ENCODE measurements at places on chromosomes 1 and 21.

DNA sequence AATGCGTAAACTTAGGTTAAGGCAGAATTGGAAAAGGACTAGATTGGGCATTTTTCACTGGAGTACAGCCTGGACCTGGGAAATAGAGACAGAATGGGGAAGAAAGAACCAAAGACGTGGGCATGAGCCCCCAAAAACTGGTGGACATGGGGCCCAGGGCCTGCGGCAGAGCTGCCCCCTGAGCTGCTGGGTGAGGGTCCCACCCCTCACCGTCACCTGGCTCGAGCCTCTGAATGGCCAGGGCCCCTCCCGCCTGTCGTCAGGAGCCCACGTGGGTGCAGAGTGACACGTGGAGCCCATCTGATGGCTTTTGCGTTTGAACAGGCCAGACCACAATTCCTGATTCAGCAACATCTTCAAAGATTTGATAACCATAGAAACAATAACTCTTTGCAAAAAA, 360.9 kb upstream of the VAMP3 start:
- no peak for DNase-seq

- DNase-seq = peak; percentile 83
These were observed at the start of gene CGN for GRCh38 chr1:151510957-151511635. Gene CGN (plus strand): TSS chr1:151511387. CDS start chr1:151518520, 7,133 bp downstream.

DNA sequence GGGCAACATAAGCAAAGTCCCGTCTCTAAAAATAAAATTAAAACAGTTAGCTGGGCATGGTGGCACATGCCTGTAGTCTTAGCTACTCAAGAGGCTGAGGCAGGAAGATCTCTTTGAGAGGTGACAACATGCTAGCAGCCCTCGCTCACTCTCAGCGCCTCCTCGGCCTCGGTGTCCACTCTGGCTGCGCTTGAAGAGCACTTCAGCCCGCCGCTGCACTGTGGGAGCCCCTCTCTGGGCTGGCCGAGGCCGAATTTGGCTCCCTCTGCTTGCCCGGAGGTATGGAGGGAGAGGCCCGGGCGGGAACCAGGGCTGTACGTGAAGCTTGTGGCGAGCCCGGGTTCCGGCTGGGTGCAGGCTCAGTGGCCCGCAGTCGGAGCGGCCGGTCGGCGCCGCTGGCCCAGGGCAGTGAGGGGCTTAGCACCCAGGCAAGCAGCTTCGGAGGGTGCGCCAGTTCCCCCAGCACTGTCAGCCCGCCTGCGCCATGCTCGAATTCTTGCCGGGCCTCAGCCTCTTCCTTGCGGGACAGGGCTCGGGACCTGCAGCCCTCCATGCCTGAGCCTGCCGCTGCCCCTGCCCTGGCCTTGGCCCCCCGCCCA, 138.3 kb downstream of the MAP3K21 start:
- no peak for DNase-seq

- DNase-seq = no peak
These were observed 2.8 kb downstream of the ANKRD34A start for GRCh38 chr1:145961425-145962156.

DNA sequence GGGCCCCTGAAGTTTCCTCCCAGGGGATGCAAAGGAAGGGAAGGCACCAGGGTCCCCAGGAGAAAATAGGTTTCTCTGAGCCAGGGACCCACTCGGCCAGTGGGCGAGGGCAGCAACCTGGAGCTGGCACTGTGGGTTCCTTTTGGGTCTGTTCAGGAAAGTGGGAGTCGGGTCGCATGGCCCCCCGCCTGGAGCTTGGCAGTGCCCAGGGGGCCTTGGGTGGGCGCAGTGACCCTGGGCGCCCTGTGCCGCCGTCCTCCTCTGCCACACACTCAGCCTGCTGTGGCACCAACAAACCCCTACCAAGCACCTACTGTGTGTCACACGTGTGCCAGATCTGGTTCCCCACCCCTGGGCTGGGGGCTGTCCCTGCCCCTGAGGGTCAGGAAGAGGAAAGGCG, 89.5 kb upstream of the ARHGEF16 start:
- no peak for DNase-seq

DNA sequence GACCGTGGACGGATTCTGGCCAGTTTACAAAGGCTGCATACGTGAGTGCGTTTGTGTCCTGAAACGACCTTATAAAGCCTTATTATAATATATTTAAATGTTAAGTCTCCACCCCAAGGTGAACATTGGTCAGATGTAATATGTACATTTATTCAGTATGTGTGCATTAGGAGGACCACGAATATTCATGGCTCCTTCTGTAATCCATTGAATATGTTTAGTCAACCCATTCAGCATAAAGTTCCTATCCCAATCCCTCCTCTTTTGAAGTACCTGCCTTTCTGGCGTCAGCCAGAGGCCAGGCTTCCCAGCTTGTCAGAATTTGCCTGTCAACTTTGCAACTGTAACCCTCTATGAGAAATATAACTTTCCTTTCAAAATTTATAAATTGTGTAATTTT, 10.4 kb upstream of the FLG start:
- DNase-seq = no peak

DNA sequence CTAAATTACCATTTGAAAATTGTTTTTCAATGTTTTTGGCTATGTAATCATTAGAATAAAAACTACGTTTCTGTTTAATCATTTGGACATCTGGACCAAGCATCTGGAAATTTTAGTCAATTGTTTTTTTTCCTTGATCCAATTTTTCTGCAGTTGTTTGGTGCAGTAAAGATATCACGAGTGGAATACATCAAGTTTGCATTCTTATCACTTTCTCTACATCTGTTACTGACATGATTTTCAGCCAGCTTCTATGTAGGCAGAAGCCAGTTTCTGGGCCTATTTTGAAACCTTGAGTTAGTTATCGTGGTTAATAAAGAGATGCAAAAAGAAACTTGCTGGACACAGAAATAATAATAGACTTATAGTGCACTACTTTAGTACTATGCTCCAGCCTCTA, 277.9 kb upstream of the ADAMTS5 start:
- no peak for DNase-seq

Data from stimulated activated CD4-positive, alpha-beta T cell treated with anti-CD3 and anti-CD28 coated beads, Interleukin-15, amount 100 ng/mL, for 48 hours (primary cell).